Coronary artery (tissue), 2 donors: ENCODE measurements at places on chromosomes 16 and 17.

- DNase-seq: no peak
Measured at GRCh38 chr16:15775209-15775608, 81.6 kb downstream of the MYH11 start.

DNA sequence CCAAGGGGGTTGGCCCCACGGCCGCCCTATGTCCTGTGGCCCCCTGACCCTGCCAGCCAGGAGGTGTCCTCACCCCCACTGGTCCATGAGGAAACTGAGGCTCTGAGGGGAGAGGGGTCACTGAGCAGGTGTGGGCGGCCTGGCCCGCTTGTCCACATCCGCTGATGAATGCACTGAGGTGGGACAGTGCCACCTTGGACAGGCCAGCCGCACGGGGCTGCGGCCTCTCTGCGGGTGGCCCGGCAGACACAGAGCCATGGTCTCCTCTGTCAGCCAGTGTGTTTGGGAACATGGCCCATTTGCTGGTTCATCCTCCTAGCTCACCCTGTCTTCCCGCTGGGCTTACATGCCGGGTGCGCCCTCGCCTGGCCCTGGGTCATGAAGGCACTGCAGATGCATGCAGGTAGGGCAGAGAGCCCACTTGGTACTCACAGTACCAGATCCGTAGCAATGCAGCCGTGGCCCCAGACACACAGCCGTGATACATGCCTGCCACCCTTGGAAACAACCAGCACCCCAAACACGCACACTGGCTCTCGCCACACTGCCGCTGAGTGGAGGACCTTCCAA is 93.9 kb downstream of the ENGASE start:
- no peak for DNase-seq

DNA sequence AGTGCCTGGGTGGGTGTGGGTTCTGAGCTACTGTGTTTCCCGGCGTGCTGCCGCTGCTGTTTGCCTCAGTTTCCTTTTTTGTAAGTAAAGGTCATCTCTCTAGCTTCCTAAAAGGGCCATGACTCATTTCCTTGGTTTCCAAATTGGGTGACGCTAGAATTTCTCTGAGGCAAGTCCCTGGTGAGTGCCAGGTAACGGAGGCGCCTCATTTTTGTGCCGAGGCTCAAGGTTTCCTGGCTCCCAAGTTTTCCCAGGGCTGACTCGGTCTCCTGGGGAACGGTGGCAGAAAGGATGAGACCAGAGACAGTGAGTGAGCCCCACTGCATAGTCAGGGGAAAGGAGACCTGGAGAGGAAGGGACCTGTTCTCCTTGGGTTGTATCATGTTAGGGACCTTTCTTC is 20.3 kb downstream of the MSI2 start:
- DNase-seq: no peak

DNA sequence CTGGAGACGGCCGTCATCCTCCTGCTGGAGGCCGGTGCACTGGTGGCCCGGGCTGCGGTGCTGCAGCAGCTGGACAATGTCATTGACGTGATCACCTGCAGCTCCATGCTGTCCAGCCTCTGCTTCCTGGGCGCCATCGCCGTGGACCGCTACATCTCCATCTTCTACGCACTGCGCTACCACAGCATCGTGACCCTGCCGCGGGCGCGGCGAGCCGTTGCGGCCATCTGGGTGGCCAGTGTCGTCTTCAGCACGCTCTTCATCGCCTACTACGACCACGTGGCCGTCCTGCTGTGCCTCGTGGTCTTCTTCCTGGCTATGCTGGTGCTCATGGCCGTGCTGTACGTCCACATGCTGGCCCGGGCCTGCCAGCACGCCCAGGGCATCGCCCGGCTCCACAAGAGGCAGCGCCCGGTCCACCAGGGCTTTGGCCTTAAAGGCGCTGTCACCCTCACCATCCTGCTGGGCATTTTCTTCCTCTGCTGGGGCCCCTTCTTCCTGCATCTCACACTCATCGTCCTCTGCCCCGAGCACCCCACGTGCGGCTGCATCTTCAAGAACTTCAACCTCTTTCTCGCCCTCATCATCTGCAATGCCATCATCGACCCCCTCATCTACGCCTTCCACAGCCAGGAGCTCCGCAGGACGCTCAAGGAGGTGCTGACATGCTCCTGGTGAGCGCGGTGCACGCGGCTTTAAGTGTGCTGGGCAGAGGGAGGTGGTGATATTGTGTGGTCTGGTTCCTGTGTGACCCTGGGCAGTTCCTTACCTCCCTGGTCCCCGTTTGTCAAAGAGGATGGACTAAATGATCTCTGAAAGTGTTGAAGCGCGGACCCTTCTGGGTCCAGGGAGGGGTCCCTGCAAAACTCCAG is 1.1 kb downstream of the MC1R start:
- DNase-seq: no peak

- DNase-seq: no peak
Measured at GRCh38 chr16:84266451-84266850, 26.6 kb upstream of the KCNG4 start.
